ENCODE measurements at places on chromosomes 6 and 20.

DNA sequence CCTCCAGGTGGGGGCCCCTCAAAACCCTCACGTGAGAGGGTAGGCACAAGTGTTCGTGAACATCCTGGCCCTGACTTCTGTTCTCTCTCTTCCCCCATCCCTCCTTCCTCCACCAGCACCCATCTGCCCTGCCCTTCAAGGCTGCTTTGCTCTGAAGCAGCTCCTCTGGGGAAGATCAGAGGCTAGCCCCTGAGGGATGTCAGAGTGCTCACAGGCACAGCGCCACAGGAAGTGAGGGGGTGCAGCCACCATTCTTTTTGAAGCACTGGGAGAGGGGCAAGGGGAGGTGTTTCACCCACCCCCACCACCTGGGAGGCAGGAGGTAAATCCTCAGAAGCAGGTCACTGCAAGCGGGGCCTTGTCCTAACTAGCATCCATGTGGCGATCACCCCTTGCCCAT lies 11.4 kb downstream of the MOCS1 start:
- no peak for DNase-seq

- DNase-seq = no peak
These were observed 154.1 kb downstream of the PHF3 start for GRCh38 chr6:63789699-63790098.

- DNase-seq = peak; percentile 8
These were observed 802 bp downstream of the HMGN3 start for GRCh38 chr6:79233611-79234149.

DNA sequence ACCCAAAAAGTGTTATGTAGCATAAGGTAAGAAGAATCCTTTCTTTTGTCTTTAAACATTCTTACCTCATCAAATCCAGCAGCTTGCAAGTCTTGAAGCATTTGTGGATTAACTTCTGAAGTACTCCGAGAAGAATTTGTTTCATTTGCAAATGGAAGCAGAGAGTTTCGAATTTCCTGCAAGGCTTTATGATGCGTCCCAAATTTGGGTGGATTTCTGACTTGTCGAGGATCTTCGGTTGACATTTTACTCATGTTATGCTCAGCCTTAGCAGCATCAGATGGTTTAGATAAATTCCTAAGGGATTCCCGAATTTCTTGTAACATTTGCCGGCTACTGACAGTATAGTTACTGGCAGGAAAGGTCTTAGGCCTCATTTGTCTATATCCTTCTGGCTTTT lies 16.2 kb downstream of the LATS1 start:
- DNase-seq = no peak

DNA sequence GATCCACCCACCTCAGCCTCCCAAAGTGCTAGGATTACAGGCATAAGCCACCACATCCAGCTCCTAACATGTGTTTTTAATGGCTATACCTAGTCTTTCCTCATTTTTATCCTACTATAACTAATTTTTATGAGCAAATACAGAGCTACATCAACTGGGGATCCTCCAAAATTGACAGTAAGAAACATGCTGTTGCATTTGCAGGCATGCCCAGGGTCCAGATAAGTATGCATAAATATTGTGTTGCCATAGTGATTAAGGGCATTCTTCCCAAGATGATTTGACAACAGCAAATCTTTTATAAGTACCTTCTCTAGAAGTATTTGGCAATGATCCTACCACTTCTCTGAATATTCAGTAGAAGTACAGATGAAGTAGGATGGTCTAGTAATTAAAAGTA lies 41.9 kb upstream of the MOXD1 start:
- no peak for DNase-seq

- no peak for DNase-seq
These were observed 119.2 kb downstream of the SYCP2 start for GRCh38 chr20:59813948-59814839.

DNA sequence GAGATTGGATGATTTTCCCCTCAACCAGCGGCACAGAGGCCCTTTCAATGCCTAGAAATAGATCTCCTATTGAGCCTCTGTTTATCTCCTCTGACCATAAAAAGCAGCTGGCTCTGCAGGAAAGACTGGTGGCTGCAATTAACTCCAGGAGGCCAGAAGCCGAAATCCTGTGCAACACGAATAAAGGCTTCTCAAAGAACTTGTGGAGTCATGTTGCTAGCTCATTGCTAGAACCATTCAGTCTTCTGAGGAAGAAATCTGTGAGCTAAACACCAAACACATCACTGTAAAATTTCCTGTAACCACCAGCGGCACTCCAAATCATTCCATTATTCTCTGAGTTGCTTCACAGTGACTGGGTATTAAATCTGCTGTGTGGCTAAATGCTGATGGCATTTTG lies 49.1 kb upstream of the TPD52L1 start:
- no peak for DNase-seq

GRCh38 chr6:39892490-39893129 lies 41.7 kb downstream of the MOCS1 start:
- DNase-seq = no peak

GRCh38 chr6:124119596-124119995 lies 315.9 kb downstream of the NKAIN2 start:
- DNase-seq = no peak

GRCh38 chr6:67606906-67607828 lies 1027.9 kb upstream of the ADGRB3 start:
- no peak for DNase-seq

- DNase-seq = no peak
These were observed 30.3 kb downstream of the SCGN start for GRCh38 chr6:25682324-25682723.

- no peak for DNase-seq
These were observed 50.8 kb downstream of the ZMYND8 start for GRCh38 chr20:47305667-47306066.

DNA sequence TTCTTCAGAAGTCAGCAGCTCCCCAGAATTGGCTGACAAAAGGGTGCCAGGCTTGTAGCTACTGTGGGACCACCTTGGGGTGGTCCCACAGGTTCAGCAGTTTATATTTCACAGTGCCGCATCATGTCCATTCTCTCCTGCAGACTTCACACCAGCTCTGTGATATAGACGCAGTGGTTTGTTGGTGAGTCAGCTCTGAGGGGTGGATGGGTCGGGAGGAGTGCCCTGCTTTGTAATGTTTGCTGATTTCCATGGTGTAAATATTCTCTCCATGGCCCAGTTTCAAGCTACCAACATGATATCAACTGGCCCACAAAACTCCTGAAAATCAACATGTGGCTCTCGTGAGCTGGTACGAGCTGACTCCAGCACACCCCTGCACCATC lies 78.2 kb downstream of the CDH22 start:
- DNase-seq = no peak

DNA sequence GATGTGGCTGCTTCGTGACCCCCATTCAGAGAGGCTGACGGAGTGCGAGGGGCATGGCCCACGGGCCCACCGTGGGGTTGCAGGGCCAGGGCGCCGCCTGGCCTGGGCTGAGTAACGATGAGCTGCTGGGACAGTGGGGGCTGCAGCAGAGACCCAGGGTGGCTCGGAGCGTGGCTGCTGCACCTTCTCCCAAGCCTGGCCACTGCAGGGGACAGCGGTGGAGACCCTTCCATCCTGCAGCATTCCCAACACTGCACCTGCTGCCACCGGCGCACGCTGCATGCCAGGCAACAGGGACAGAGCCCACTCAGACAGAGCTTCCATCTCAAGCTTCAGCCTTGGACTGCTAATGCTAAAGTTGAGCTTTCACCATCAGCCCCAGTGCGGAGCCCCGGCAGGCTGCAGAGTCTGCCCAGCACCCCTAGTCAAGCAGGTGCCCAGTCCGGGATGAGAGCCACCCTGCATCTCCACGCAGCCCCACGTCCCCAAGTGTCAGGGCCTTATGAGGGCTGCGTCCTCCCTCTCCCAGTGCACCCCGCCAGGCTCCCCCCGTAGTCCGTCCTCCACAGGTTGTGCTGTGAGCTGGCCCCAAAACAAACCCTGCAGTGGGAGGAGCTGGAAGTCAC lies 89.4 kb upstream of the AFDN start:
- DNase-seq = no peak

- DNase-seq = no peak
These were observed 21.2 kb upstream of the BHLHE23 start for GRCh38 chr20:63027922-63028389.

- DNase-seq = no peak
These were observed 3.2 kb downstream of the DEF6 start for GRCh38 chr6:35300848-35301247.

- no peak for DNase-seq
These were observed 2.9 kb upstream of the TRMT11 start for GRCh38 chr6:125983246-125983945.

DNA sequence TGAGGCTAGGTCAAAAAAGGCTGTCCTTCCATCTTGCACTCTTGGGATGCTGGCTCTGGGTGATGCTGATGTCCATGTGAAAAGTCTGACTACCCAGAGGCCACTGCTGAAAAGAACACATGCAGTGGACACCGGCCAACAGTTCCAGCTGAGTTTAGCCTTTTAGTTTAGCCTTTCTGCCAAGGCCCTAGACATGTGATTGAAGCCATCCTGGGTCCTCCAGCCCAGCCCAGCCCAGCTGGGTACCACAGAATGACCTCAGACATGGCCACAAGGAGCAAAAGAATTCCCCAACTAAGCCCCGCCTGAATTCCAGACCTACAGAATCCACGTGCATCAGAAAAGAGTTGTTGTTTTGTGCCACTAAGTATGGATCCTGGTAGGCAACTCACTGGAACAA lies 17.4 kb downstream of the PIGT start:
- DNase-seq = no peak

GRCh38 chr6:39319621-39320362 lies 2.7 kb downstream of the KCNK16 start:
- DNase-seq = no peak

DNA sequence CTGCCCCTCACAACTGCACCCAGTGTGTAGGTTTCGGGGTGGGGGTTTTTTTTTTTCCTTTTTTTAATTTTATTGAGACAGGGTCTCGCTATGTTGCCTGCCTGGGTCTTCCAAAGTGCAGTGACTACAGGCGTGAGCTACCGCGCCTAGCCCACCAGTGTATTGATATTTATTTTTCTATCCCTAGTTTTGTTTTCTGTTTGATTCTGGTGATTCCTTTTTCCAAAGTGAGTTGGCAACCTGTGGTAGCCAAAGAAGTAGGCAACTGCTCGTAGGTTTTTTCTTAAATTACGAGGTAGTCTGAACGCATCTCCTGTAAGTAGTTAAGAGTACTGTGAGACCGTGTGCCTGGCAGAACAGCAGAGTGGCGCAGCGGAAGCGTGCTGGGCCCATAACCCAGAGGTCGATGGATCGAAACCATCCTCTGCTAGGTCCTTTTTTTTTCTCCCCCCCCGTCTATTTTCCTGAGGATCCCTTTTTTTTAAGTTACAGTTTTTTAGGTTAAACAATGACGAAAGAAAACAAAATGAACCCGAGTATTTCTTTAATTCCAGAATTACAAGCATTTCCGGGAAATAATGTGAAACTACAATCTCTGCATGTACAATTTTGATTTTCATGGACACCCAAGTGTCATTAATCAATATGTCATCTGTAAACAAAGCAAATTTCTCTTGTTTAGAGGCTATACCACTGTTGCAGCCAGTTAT lies 78.7 kb upstream of the BTN3A2 start:
- peak; percentile 92 for DNase-seq

DNA sequence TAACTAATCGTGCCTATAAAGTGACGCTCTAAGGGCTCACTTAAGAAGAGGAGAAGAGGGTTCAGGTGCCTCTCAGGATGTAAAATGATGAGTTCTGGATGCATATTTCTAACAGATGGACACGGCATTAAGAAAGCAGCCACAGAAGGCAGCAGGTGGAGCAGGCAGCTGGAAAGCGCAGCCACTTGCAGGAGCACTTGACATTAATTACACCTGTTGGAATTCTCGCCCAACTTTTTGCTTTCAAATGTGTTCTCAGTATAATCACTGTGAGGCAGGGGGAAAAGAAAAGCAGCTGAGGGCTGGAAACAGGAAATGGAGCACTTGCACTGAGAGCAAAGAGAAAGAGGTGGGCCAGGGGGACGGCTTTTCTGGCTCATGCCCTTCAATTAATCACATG lies 164.2 kb downstream of the NKAIN2 start:
- DNase-seq = no peak

DNA sequence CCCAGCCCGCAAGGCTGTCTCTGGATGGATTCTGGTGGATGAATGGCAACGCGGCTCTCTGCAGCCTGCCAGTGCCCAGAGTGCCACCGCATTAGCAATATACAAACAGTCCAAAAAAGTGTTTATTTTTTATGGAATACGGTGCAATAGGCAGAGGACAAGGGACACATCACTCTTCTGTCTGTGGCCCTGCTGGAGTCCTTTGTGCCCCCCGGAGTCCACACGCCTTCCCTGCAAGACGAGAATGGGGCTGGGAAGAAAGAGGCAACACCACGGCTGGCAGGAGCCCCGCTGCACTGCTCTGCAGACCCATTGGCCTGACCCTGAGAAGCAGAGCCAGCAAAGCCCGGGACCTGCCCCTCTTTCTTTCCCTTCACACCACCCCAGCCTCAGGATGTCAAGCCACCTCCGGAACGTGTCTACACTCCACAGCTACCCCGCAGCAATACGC lies 196.3 kb downstream of the SYNDIG1 start:
- no peak for DNase-seq

GRCh38 chr20:35788796-35789195 lies 17.0 kb downstream of the PHF20 start:
- DNase-seq = no peak

- DNase-seq = no peak
These were observed 206.9 kb downstream of the NKAIN2 start for GRCh38 chr6:124010574-124010973.

DNA sequence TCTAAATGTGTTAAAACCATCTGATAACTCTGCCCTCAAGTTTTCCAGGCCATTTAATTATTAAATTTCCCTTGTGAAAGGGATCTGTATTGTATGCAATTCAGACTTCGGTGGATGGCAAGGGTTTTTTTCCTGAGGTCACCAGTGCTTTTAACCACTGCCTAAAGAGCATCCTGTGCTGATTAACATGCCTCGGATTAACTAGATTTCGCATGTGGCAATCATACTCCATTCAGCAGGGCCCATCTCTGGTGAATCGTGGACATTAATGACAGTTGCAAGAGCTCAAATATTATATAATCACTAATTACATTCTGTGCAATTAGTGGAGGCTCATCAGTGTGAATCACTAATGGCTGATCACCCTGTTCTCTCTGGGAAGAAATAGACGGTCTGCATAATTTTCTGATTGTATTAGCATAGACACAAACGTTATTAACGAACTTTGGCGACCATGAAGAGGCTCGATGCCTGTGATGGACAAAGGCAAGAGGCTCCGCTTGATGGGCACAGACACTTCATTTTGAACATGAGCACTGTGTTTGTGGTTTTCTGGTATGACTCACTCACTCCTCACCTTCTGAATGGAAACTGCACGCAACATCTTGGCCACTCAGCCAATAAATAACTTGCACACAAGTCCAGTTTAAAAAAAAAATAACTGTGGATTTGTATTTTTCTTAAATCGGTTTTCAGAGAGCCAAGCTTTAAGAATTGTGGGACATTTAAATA lies 31.4 kb downstream of the LINC00237 start:
- DNase-seq = no peak

DNA sequence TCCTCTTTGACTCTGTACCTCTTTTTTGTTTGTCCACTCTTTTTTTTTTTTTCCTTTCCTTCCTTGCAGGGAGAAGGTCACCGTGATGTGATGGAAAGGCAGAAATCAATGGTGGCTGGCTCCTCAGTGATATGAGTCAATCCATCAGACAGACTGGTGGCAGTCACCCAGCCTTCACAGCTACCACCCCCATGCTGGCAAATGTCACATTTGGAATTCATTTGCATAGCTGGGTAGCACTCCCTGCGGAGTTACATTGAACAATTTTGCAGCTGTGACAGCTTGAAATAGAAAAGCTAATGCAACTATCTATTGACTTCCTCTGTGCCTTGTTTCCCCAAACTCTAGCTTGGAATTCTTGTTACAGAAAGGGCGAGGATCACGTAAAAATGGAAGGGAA lies 668.4 kb downstream of the C6orf118 start:
- DNase-seq = no peak

Measured in hematopoietic multipotent progenitor cell treated with erythropoietin and hydrocortisone succinate and interleukin-3 and kit ligand, for 17 days (in vitro differentiated cells).